NCI-H1092 treated with DMSO at 0.1 percent for 48 hours (cell line): ENCODE measurements at places on chromosomes 12 and 14.

GRCh38 chr14:105910426-105910825, 384.0 kb downstream of the TMEM121 start:
- DNase-seq = no peak

GRCh38 chr12:86743875-86744536, 487.8 kb upstream of the MGAT4C start:
- no peak for DNase-seq

GRCh38 chr14:97395068-97395467, 597.9 kb downstream of the VRK1 start:
- DNase-seq = no peak

DNA sequence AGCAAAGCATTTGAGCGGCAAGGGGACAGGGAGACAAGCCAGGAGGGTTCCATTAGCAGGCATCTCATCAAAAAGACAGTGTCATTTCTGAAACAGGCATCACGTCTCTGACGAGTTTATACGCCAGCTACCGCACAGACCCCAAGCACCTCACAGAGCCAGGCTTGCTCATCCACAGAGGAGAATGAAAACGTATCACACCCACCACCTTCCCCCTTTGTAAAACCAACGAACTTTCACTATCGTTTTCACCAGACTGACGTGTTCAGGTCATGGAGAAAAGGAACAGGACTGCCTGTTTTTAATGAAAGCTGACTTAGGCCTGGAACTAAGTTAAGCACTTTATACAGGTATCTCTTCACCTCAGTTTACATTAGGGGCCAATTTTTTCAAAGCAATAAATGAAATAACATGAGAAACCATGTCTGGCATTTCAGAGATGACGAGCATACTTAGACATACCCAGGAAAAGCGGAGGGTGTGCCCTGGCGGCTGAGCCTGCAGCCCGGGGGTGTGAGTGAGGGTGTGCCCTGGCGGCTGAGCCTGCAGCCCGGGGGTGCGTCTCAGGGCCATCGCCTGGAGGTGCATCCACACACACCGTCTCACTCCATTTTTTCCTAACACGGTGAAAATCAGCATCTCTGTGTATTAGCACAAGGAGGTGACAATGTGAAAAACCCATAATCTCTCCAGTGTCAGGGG, 41.9 kb downstream of the STX2 start:
- DNase-seq = no peak

- DNase-seq = no peak
Measured at GRCh38 chr14:83548061-83548839, 1981.7 kb upstream of the FLRT2 start.

- no peak for DNase-seq
Measured at GRCh38 chr12:17459214-17459613, 630.8 kb downstream of the RERGL start.

DNA sequence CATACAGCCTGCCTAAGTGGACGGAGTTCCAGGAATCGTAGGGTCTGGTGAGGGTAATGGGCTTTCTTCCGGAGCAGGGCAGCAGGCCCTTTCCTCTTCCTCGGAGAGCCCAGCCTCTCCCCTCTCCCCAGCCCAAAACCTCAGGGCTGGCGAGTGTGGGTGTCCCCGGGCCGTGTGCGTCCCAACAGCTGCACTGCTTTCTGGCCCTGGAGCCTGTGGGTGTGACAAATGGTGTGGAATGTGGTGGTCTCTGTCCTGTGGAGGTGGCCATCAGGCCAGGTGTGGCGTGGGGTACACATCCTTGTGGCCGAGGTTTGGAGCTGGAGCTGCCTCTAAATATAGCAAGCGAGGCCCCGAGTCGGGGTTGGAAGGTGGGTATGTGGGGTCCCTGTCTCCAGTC, 8.5 kb downstream of the ORAI1 start:
- DNase-seq = no peak

DNA sequence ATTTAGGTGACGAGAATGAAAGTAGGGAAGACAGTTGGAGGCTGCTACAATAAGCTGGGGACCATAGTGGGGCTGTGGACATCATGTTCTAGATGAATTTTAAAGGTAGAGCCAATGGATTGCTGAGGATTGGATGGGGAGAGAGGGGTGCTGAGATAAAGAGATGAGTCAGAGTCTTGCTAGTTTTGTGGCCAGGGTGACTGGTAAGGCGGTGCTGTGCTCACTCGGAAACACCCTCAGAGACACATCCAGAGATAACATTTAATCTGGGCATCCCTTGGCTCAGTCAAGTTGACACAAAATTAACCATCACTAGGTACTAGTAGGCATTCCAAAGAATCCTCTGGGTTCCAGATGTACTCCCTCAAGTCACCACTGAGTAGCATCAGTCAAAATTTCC, 170.7 kb downstream of the ADCK1 start:
- DNase-seq = no peak

- no peak for DNase-seq
Measured at GRCh38 chr12:96880220-96880619, 26.8 kb upstream of the NEDD1 start.

- peak; percentile 4 for DNase-seq
Measured at GRCh38 chr12:62632411-62632918, 165.8 kb downstream of the MON2 start.

GRCh38 chr12:6084969-6085450, 39.5 kb downstream of the VWF start:
- no peak for DNase-seq

- no peak for DNase-seq
Measured at GRCh38 chr12:46956451-46957035, 122.9 kb upstream of the PCED1B start.

DNA sequence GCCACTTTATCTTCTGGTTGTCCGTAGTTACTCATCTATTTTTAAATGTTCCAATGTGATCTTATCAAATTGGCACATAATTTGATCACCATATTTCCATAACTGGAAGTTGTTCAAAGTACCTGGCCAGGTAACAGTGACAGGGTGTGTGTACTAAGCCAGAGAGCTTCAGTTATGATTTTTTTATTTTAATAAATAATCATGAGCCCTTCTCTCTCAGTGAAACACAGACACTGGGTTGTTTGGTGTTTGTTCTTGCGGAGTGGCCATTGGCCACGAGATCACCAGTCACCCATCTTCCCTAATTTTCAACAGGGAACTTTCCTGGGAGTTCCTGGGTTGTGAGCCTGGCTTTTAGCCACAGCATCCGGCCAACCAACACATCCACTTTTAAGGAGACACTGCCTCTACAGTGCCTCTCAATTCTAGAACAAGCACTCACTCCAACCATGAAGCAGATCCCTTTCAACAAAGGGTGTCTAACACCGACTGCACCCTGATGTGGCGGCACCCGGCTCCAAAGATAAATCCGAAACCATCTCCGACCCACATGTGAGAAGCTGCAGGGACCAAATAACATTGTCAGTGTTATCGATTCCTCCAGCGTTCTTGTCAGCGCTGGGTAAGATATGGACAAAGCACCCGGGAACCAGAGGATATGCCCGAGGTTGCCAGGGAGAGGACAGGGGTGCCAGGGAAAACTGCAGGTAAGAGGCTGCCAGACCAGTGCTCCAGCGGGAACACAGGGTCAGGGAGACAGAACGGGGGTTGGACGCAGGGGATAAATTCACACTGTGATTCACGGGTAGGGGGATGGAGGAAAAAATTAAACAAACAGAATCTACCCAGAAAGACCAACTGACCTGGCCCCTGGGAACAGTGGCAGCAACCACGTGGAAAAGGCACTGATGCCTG, 49.9 kb downstream of the FOXN3 start:
- DNase-seq = peak; percentile 76

DNA sequence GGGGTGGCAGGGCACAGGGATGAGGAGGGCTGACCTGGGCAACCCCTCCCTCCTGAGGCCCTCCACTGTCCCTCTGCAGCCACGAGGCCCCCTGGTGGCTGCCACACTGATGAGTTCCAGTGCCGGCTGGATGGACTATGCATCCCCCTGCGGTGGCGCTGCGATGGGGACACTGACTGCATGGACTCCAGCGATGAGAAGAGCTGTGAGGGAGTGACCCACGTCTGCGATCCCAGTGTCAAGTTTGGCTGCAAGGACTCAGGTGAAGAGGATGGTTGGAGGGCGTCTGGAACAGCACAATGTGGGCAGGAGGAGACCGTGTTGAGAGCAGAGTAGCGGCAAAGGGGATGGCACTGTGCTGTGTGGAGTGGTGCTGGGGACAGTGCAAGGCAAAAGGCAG, 25.7 kb upstream of the LRP1-AS start:
- no peak for DNase-seq

GRCh38 chr12:69115951-69116350, 123.4 kb upstream of the CPSF6 start:
- DNase-seq = no peak

- peak; percentile 17 for DNase-seq
Measured at GRCh38 chr14:51547260-51547659, 104.5 kb upstream of the FRMD6 start.
